ENCODE measurements at places on chromosomes 12 and 14. TPM values are rescaled to one million over a fixed set of nuclear protein-coding genes. Genes with fewer than 3 reads are reported as not detected.
A peak's percentile ranks its signal among the peaks of the same experiment; 100 is the strongest.

GRCh38 chr14:105495101-105495989, 4.3 kb downstream of the TEDC1 start:
- peak; percentile 11 for DNase-seq

DNA sequence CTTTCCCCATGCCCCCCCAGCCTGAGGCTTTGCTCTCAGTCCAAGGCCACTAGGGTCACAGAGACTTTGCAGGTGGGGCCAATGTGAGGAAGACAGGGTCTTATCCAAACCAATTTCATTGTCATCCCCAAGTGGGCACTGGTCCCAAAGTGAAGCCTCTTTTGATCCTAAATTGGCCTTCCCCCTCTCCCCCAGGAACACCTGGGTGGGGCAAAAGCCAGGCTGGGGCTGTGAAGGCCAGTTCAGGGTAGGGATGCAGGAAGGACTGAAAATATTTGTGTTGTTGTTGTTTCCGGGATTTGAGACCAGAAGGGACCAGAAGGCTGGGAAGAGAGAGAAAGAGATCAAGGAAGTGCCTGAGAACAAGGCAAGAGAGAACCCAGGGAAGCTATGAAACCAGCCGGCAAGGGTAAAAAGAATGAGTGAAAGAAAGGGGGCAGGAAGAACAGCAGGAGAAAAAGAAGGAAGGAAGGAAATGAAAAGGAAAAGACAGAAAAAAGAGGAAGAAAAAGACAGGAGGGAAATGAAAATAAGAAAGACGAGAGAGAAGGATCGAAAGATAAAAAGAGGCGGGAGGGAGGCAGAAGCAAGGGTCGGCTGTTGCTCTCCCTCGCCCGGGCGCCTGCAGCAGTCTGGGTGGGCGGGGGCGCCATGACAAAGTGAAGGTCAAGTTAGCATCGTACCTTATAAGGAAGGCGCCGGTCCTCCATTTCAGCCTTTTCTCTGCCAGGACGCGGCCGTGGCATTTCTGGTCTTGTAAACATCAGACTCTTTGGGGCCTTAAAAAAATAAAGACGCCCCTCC, 7.4 kb upstream of the HOXC11 start:
- DNase-seq = no peak

Gene KCNH5
- not detected for total RNA-seq

GRCh38 chr14:26525085-26525484, 72.7 kb downstream of the NOVA1 start:
- DNase-seq = no peak

Gene FOXG1
- total RNA-seq = not detected

DNA sequence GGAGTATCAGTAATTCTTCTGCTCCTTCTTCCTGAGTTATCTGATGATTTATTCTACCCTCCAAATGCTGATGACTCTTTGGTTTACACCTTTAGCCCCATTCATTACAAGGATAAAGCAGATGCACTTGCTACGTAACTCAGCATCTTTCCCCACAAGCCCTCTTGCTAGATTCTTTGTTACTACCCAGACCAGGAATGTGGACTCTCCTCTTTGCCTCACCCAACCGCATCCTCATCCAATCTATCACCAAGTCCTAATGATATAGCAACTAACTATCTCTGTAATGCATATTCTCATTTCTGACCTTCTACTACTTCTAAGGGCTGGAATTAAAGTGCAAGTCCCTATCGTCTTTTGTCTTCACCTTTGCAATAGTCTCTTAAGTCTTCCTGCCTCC, 9.2 kb downstream of the KRT1 start:
- no peak for DNase-seq

DNA sequence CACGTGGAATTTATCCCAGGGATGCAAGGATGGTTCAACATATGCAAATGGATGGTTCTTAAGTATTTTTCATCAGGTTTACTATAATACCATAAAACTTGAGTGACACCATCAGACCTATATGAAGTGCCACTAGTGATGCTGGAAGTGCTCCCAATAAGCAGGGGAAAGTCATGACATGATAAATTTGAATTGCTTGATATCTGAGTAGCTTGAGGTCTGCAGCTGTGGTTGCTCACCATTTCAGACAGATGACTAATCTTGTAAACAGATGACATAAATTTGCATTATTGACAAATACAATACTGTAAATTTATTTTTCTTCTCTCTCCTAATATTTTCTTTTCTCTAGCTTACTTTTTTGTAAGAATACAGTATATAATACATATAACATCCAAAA, 13.7 kb upstream of the PRPF39 start:
- no peak for DNase-seq

GRCh38 chr12:127899971-127900370, 367.0 kb upstream of the TMEM132C start:
- no peak for DNase-seq

GRCh38 chr12:68587448-68587873, 23.2 kb upstream of the RAP1B start:
- no peak for DNase-seq

- DNase-seq = no peak
Observed at GRCh38 chr12:105832806-105833205, 305.9 kb downstream of the NUAK1 start.

DNA sequence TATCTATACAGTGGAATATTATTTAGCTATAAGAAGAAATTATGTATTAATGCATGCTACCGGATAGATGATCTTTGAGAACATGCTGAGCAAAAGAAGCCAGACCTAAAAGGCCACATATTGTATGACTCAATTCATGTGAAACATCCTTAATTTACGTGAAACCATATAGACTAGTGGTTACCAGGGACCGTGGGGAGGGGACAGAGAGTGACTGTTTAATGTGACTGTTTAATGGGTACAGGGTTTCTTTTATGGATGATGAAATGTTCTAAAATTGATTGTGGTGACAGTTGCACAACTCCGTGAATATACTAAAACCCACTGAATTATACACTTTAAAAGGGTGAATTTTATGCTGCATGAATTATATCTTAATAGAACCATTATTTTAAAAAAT, 8.5 kb upstream of the BCL7A start:
- DNase-seq = no peak

Gene PGF
- total RNA-seq = not detected

All from T-helper 17 cell (primary cell).